ENCODE measurements at places on chromosomes 11 and 22. TPM values are rescaled to one million over a fixed set of nuclear protein-coding genes. Genes with fewer than 3 reads are reported as not detected.

GRCh38 chr11:71453918-71454304, 908 bp downstream of the NADSYN1 start:
- no peak for DNase-seq
- H3K4me1 ChIP-seq: peaks cover 34% of the 10 kb centered on the region
- H3K27me3 ChIP-seq: no peaks in the 10 kb centered on the region

DNA sequence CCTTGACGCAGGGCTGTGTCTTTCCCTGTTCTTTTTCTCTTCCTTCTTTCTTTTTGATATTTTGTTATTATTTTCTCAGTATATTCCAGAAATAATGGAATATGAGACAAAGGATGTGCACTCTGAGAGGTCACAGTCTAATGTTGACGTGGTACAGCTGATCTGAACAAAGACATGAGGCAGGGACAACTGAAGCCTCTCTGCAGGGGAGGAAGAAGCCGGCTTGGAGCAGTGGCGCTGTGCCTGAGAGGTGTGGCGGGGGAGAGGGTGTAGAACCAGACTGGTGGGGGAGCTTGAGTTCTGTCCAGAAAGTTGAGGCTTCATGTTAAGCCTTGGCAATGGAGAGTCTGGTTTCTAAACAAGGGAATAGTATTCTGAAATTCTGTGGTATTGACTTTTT, 34.7 kb downstream of the ADAMTS15 start:
- H3K27ac ChIP-seq: no peak overlapping the region
- no peak overlapping the region for H3K4me3 ChIP-seq
- no peak for DNase-seq
- no peaks in the 10 kb centered on the region for H3K27me3 ChIP-seq

- DNase-seq: no peak
- no peaks in the 10 kb centered on the region for H3K27me3 ChIP-seq
- no peaks in the 10 kb centered on the region for H3K36me3 ChIP-seq
Measured at GRCh38 chr11:42661942-42662341, 649.9 kb upstream of the API5 start.

GRCh38 chr11:20055312-20055711, 105.0 kb downstream of the DBX1 start:
- DNase-seq: no peak
- no peaks in the 10 kb centered on the region for H3K27me3 ChIP-seq
- H3K27ac ChIP-seq: peak overlapping the region; percentile 52
- H3K36me3 ChIP-seq: peaks cover 73% of the 10 kb centered on the region

- H3K36me3 ChIP-seq: no peaks in the 10 kb centered on the region
- no peak overlapping the region for H3K4me3 ChIP-seq
- DNase-seq: no peak
- H3K27me3 ChIP-seq: no peaks in the 10 kb centered on the region
Measured at GRCh38 chr11:116567721-116568242, 205.0 kb downstream of the BUD13 start.

Gene DDX25
- total RNA-seq: not detected

Gene OR2AT4
- not detected for total RNA-seq

Gene NRXN2
- total RNA-seq: 41.3 TPM

All from thoracic aorta (tissue), 2 donors.